GOT3 (cell line): ENCODE measurements at places on chromosomes 6 and 20.

DNA sequence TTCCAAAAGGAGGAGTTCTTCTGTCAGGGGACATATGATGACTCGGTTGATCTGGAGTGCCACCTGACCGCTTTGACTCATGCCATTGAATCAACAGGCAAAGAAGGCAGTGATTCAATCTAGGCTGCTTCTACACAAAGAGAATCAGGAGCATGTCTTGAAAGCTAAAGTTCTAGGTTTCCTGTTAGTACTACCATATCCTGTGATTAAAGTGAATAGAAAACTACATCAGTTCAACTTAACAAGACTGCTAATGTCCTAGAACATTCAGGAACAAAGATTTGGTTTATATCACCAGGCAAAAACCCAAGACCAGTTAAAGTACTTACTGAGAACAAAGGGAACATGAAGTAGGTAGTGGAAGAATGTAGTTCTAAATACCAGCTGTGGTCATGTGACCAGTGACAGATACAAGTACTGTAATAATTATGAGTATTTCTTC is 216.8 kb upstream of the SGK1 start:
- no peak for DNase-seq

DNA sequence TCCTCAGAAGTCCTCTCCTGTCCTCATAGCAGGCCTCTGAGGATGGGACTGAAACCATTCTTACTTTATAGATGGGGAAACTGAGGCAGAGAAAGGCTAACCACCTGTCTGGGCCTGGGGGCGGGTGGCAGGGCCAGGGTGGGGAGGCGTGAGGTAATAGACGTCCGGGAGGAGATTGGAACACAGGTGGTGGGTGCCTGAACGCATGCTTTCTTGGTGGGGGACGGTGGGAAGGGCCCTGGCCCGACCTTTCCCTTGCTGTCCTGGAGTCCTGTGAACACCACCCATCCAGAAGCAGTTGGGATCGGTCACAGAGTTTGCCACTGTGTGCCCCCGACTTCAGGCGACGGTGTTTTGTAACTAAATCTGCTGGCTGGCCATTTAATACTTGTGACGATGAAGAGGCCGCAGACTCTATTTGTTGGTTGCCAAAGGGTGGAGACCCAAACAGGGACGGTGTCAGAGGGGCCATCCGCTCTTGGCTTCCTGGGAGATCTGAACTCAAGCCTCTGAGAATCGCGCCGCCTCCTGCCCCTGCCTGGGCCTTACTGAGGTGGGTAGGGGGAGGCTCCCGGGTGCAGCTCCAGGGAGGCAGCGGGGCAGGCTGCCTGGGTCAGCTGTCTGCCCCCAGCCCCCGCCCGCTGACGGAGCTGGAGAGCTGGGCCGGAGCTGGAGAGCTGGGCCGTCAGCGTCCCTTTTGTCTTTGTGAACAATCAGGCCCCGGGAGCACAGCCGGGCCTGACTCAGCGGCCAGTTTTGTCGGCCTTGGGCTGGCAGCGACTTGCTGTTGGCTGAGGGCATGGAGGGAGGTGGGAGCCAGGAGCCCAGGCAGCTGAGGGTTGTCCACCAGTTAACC is 4.1 kb downstream of the RBM38 start:
- DNase-seq = no peak

DNA sequence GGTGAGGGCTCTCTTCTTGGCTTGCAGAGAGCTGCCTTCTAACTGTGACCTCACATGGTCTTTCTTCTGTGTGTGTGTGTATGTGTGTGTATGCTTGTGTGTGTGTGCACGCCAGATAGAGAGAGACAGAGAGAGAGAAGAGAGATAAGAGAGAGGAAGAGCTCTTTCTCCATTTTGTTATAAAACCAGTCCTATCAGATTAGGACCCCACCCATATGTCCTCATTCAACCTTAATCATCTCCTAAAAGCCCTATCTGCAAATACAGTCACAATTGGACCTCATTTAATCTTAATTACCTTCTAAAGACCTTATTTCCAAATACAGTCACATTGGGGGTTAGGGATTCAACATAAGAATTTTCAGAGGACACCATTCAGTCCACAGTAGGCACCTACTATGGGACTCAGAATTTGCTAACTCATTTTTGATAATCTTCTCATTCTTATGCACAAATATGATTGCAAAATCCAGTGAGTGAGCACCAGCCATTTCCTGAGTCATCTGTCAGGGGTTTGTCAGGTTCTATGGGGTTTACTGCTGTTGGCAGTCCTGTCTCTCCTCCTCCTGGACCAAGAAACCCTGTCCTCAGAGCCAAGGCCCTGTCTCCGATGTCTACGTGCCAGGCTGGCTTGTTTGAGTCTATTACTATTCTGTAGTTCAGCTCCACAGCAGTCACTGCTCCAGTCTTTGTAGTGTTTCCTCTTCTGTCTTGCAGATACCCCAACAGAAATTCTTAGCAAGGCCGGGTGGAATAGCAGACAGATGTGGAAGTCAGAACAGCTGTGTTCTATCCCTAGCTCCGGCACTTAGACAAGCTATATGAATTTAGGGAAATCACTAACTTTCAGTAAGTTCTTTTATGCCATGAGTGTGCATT is 59.0 kb upstream of the FAM184A start:
- no peak for DNase-seq

DNA sequence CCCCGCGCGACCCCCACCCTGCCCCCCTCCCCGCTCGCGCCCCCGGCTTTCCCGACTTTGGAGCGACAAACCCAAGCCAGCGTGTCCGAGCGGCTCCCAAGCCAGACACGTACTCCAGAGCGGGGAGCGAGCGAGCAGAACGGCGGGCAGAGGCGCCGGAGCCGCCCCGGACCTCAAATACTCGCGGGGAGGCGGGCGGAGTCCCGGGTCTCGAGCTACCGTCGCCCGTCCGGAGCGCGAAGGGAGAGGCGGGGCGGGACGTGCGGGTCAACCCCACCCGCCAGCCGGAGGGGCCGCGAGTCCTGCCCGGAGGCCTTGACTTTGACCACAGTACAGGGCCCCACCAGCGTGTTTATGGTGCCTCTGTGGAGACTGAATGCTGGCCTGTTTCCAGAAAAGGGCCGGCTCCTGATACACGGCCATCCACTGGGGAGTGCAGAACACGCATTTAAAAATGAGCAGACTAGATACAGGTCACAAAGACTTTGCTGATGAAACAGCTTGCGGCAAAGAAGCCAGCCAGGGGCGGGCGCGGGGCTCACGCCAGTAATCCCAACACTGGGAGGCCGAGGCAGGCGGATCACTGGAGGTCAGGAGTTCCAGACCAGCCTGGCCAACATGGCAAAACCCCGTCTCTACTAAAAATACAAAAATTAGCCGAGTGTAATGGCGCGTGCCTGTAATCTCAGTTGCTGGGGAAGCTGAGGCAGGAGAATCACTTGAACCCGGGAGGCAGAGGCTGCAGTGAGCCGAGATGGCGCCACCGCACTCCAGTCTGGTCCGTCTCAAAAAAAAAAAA is at the start of gene SERPINB6:
TSS of gene SERPINB6 (minus strand) at position 148 of the 799 bp plus-strand sequence. CDS start 12,235 bp downstream, outside the sequence.
- DNase-seq = no peak

DNA sequence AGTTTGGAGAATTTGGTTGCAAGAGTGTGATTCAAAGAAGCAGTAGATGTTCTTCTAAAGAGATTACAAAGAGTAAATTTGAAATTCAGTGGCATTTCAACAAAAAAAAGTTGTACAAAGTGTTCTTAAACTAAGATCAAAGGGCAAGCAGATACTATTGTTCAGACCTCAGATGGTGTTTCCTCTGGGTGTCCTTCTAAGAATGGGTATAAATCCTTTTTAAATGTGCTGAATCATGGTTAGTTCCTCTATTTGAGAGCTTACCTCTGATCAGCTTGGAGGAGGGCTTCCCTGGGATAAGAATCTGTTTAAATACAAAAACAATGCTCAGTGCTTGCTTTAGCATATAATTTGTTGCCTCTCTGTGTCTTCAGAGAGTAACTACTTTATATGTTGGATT is 6.3 kb downstream of the BMP6 start:
- no peak for DNase-seq

- no peak for DNase-seq
Measured at GRCh38 chr20:2458919-2459499, 11.6 kb downstream of the SNRPB start.

DNA sequence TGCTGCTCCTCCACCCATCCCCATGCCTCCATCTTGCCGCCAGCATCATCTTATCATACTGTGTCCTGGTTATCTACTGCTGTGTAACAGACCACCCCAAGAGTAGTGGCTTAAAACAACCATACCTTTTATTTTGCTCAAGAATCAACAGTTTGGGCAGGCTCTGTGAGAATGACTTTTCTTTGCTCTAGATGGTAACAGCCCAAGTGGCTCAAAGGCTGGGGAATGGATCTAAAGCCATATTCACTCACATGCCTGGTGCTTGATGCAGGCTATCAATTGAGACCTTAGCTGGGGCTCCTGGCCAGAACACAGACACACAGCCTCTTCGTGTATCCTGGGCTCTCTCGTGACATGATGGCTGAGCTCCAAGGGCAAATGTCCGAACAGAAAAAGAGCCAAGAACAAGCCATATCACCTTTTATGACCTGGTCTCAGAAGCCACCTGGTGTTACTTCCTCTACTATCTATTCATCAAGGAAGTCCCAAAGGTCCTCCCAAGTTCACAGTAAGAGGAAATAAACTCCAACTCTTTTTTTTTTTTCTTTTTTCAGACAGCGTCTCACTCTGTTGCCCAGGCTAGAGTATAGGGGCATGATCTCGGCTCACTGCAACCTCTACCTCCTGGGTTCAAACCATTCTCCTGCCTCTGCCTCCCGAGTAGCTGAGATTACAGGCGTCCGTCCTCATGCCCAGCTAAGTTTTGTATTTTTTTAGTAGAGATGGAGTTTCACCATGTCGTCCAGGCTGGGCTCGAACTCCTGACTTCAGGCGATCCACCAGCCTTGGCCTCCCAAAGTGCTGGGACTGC is 159.3 kb upstream of the JARID2 start:
- DNase-seq = no peak
